ENCODE measurements at places on chromosomes 13 and 19.
A peak's percentile ranks its signal among the peaks of the same experiment; 100 is the strongest.

- DNase-seq: no peak
Measured at GRCh38 chr19:47704024-47704423, 9.2 kb upstream of the EHD2 start.

GRCh38 chr19:44753932-44754749 is 5.6 kb downstream of the BCL3 start:
- peak; percentile 74 for DNase-seq

- no peak for DNase-seq
Measured at GRCh38 chr19:18164072-18164471, 9.5 kb upstream of the IFI30 start.

DNA sequence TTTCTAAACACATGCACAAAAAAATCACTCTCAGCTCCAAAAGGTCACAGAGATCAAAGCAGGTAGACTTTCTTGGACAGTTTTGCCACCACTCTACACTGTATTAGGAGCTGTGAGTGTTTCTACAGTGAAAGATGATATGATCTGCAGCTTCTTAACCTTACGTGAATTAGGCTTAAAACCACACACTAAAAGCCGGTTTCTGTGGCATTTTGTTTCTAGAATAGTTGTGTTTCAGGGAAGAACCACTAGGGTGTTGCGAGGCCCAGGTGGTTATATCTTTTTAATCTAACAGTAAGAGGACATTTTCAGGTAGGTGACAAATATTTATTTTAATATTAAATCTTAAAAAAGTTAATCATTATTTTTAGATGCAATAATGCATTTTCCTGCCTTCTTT is 216.4 kb downstream of the KLF5 start:
- no peak for DNase-seq

DNA sequence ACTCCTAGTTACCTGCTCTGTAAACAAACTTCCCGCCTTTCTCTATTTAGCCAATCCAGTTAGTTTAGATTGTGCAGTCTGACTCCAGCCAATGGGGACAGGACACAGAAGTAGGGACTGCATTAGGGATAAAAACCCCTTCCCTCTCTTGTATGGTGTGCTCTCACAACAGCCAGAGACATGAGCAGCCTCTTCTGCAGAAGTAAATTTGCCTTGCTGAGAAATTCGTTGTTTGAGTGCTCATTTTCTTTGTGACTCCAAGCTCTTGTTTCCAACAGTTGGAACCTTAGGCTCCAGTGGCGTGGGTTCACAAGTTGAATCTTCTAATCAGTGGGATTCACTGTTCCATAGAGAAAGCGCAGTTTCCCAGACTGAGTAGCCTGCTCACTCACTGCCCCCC is 66.1 kb downstream of the ZNF93 start:
- DNase-seq: no peak

- no peak for DNase-seq
Measured at GRCh38 chr19:30682146-30682998, 310.2 kb downstream of the ZNF536 start.

Measured in HS-27A (cell line).